ENCODE measurements at places on chromosomes 7 and 10.
A peak's percentile ranks its signal among the peaks of the same experiment; 100 is the strongest.

- peak; percentile 49 for DNase-seq
Observed at GRCh38 chr7:42237811-42238541, 967 bp upstream of the GLI3 start.

DNA sequence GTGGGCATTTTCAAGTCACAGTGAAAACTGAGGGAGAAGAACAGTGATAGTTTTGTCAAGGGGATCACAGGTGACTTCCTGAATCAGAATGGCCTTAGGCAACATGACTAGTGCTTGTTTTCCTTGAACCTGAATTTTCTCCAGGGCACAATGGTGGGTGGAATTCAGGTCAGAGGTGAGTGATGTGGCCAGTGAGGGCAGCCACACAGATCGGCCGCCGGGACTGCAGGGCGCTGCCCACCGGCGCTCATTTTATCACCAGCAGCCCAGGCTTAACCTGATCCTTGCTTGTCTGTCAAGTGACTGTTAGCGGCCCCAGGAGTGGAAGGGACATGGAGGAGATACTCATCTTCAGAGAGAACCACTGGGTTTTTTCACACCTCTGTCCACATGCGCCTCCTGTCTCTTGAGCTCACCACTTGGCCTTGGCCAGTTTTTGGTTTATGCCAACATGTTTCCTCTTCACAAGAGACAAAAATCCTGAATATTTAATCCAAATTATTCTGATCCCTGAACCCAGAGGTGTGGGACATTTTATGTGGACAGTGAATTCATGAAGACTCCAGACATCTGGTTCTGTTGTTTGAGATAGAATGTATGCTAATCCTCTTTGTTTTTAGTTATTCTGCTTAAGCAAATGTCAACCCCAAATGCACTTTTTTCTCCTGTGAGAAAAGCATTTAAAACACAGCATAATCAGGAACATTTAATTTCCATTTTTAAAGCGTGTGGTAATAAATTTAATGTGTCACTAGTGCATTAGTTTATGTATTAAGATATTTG lies 108.7 kb downstream of the DOCK1 start:
- no peak for DNase-seq

DNA sequence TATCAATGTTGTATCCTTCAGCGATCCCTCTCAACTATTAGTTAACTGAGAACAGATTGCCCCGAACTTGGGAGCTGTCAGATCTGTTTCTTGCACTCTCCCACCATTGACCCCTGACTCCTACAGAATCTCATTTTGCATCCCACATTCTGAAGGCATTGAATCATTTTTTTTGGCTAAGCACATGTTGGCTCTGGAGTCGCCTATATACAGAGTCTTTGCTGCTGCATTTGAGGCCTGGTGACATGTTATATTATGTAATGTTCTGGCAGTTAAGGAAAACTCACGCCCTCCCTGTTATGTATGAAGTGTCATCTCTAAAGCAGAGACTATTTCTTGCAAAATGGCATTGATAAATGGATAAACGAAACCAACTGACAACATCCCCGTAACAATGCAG lies 159.2 kb upstream of the ITGB1 start:
- DNase-seq = no peak

DNA sequence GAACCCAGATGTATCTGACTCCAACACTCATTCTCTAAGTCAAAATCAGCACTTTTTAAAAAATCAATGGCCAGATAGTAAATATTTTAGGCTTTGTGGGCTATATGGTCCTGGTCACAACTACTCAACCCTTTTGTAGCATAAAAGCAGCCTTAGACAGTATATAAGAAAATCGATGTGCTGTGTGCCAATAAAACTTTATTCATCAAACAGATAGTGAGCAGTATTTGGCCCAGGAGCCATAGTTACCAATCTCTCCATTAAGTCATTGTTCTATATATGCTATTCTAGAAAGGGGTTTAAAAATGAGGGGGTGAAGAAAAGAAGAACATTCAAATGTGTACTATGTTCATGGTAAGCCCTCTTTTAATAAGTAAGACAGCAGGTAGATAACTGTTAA lies 18.5 kb upstream of the GPAM start:
- DNase-seq = no peak

DNA sequence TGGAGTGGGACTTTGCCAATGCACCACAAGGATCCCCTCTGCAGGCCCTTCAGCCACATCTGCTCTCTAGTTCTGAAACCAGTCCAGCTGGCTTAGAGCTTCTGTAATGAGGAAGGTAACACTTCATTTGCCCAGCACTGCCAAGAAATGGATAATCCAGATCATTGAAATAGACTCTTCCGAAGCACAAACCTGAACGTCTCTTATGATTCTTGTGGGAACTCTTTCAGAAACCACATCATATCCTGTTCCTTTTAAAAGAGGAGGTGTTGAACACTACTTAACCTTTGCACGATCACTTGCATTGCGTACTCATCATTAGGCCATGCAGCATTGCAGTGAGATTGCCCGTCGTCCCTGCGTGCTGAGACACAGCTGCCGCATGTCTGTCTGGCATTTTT lies 25.8 kb upstream of the PLPP4 start:
- no peak for DNase-seq

DNA sequence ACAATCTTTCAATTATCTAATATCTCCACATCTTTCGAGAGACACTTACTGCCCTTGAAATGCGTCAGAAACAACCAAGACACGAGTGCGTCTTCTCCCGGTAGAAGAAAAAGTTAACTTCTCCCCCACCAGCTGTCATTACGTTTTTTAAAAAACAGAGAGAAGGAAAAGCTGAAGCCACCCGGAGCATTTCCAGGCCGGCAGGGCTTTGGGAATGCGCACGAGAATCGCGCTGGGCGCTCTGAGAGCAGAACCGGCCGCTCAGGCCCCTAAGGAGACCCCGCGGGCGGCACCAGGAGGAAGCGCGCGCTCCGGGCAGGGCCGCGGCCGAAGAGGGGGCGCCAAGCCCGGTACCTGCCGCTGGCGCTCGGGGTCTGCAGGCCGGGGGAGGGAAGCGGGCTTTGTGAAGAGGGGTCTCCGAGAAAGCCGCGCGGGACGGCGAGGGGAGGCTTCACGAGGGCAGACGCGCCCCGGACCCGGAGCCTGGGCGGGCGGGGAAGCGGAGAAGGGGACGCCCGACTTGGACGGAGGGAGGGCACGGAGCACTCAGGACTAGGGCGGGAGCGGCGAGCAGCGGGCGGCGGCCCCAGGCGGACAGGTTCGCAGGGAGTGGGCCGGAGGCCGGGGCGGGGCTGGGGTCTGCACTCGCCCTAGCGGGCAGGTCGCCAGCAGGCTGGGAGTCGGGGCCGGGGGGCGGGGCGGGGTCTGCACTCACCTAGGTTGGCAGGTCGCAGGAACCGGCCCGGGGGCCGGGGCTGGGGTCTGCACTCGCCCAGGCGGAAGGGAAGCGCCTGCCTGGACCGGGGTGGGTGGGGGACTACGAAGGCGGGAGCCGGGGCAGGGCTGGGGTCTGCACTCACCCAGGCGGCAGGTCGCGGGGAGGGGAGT lies 932 bp downstream of the ESYT2 start:
- peak; percentile 70 for DNase-seq

- DNase-seq = no peak
Observed at GRCh38 chr10:60808036-60808435, 29.8 kb downstream of the CDK1 start.

DNA sequence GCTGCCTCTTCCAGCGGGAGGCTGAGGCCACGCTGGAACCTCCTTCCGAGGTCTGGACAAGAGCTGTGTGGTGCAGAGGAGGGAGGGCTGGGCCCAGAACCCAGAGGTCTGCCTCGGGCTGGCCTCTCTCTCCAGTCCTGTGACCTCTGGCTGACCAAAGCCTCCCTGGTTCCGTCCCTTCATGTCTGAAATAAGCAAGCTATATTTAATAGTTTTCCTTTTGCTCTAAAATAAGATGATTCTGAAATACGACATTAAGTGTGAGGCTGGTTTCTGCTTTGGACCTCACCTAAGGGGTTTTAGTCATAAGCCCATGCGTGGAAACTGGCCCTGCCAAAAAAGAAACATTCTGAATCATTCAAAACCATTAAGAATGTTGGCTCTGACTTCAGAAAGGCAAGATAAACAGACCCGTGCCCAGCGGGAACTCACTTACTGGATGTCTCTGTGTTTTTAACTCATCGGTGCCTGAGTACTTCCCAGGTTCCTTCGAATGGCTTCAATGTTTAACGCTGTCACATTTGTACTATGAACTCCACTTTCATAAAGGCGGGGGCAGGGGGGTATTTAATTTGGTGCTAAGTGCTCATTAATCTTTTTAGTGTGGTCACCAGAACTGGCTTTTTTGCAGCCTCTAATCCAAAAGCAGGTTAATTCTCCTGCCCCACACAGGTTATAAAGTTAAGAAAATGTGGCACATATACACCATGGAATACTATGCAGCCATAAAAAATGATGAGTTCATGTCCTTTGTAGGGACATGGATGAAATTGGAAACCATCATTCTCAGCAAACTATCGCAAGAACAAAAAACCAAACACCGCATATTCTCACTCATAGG lies 157.5 kb upstream of the KLF14 start:
- peak; percentile 49 for DNase-seq

DNA sequence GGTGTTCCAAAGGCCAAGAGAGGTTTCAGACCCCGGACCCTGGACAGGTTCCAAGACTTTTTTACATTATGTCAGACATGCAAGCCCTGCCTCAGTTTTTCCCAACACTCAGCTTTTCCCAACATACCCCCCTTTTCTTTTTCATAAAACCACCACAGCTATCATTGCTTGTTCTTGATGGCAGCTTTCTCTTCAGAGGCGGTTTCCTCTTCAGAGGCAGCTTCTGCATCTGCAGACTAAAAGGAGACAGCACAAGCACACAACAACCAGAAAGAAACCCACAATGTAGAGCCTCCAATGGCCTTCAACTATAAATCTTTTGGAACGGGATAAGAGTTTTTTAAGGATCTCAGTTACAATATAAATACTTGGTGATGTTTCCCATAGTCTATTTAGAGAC lies 19.3 kb downstream of the GIMAP6 start:
- DNase-seq = no peak

GRCh38 chr7:81462672-81463071 lies 307.2 kb downstream of the HGF start:
- DNase-seq = no peak

GRCh38 chr10:71067098-71067740 lies 145.2 kb upstream of the UNC5B start:
- no peak for DNase-seq

DNA sequence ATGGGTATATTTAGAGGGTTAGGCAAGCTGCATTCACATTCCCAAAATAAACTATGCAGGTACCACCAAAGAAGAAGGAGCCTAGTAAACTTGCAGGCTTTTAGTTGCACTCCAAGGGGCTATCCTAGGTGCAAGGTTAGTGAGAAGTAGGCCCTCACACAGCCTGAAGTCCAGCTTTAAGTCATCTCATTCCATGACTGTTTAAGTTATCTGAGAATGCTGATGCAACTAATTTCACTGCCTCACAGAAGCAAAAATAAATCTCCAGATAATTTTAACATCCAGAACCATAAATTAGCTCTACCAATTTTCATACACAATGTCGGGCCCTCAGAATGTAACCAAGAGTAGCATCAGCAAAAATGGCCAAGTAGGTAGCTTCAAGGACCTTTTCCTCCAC lies 34.3 kb upstream of the HHEX start:
- DNase-seq = no peak

DNA sequence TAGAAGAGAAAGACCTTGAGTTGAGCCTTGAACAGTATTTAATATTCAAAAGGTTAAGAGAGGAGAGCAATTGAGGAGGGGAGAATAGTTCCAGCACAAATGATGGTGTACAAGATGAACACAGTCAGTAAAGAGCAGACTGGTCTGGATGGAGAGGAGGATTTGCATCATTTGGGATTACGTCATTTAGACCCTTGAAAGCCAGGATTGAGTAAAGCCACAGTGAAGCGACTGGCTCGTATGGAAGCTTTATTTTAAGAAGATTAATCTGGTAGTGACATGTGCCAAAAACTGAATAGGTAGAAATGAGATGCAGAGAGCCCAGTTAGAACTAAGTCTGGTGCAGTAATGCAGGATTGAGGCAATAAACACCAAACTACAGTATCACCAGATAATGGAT lies 52.6 kb downstream of the TRUB1 start:
- DNase-seq = no peak

- DNase-seq = no peak
Observed at GRCh38 chr10:21688870-21689269, 154.8 kb downstream of the MLLT10 start.

DNA sequence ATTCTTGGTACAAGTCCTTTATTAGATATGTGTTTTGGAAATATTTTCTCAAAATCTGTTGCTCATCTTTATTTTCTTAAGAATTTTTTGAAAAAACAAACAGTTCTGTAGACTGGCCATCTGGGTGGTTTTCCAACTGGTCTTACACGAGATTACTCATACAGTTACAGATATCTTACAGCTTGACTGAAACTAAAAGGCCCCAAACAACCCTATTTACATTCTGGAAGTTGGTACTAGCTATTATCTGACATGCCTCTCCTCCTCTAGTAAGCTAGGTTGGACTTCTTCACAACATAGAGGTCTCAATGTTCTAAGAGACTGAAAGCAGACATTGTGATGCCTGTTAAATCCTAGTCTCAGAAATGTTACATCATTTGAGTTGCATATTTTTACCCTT lies 52.0 kb downstream of the ZNF22 start:
- no peak for DNase-seq

GRCh38 chr7:34747176-34747781 lies 89.3 kb downstream of the NPSR1 start:
- no peak for DNase-seq

DNA sequence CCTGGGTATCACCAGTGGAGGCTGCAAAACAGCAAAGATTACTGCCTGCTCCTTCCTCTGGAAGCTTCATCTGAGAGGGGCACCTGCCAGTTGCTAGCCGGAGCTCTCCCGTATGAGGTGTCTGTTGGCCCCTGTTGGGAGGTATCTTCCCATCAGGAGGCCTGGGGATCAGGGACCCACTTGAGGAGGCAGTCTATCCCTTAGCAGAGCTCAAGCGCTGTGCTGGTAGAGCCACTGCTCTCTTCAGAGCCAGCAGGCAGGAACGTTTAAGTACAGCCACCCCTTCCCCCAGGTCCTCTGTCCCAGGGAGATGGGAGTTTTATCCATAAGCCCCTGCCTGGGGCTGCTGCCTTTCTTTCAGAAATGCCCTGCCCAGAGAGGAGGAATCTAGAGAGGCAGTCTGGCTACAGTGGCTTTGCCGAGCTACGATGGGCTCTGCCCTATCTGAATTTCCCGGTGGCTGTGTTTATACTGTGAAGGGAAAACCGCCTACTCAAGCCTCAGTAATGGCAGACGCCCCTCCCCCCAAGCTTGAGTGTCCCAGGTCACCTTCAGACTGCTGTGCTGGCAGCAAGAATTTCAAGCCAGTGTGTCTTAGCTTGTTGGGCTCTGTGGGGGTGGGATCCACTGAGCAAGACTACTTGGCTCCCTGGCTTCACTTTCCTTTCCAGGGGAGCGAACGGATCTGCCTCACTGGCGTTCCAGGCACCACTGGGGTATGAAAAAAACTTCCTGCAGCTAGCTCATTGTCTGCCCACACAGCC lies 19.6 kb downstream of the SEMA3E start:
- DNase-seq = no peak

GRCh38 chr7:91636129-91636724 lies 244.3 kb downstream of the MTERF1 start:
- no peak for DNase-seq

DNA sequence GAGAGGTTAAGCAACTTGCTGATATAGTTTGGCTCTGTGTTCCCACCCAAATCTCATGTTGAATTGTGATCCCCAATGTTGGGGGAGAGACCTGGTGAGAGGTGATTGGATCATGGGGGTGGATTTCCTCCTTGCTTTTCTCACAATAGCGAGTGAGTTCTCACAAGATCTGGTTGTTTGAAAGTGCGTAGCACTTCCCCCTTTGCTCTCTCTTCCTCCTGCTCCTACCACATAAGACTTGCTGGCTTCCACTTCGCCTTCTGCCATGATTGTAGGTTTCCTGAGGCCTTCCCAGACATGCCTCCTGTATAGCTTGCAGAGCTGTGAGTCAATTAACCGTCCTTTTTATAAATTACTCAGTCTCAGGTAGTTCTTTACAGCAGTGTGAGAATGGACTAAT lies 13.5 kb upstream of the ZNRF2 start:
- DNase-seq = no peak

All from activated CD8-positive, alpha-beta memory T cell treated with anti-CD3 and anti-CD28 coated beads, Interleukin-2, amount 50 U/mL, for 48 hours (primary cell).